ENCODE measurements at places on chromosomes 3 and 15.
A peak's percentile ranks its signal among the peaks of the same experiment; 100 is the strongest.

DNA sequence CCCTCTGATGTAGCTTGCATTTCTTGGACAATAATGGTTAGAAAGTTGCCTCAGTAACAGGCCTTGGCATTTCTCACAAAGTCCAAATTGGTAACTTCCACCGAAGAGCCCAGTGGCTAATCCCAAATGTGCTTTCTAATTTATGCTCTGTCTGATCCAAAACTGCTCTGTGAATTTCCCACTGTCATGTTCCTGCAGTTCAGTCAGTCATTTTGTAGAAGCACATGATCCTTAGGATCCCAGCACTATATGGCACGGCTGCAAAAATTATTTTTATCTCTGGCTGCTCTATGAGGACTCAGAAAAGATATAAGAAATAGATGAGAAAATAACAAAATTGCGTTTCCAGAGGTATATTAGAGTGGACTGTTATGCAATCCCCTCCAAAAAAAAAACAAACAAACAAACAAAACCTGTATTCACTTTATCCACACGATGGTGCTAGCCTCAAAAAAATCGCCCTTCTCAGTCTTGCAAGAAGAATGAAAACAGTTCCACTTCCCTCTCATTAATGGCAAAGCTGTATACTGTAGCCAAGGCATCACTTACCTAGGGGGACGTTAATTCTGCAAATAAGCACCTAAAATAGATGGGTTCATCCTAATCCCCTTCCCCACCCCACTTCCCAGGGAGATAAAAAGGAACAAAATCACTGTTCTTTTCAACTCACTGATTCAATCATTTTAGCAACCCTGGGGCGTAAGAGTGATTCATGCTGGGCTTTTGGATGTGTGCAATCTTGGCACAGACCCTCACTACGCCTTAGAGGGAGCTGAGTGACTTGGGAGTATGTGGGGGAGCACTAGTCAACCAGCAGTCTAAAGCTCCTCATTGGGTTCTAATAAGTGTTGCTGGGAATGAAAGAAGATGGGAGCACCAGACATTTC lies 61.3 kb downstream of the TMCO5A start:
- no peak for DNase-seq

GRCh38 chr15:45199136-45199810 lies 11.5 kb upstream of the SHF start:
- no peak for DNase-seq

DNA sequence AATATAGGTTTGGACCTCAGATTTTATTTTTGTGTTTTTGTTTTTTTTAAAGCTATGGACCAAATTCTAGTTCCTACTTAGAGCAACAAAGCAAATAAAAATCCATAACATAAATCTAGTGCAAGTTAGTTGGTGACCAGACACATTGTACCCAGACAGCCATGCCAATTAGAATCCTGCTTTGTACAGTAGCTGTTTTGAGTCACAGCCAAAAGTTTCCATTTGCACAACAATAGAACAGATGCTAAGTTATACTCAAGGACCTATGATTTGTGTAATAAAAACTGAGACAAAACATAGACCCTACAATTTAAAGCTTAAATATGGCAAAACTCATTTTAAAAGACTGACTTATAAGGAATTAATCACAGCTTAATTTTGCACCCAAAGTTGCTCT lies 513.1 kb upstream of the CBLB start:
- no peak for DNase-seq

DNA sequence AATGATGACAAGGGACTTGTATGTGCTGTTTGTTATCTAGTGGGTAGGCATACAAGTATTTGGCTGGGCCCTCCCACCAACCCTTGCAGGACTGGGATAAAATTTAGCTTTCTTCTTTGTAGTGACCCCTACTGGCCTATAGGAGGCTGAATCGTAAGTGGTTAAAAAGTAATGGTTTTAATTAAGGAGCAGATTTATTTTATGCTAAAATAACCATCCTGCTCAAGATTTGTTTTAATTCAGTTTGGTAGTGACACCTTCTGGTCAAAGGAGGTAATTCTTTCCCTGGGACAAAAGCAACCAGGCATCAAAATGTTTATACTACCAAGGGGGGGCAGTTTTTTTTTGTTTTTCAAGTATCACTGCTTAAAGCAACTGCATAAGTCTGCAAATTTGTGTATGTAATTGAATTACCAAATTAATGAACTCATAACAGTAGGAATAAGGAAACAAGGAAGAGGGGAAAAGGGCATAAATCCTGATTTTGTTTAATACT lies 70.7 kb downstream of the TOP2B start:
- DNase-seq, result peak; percentile 38

- DNase-seq, result no peak
Observed at GRCh38 chr3:126101521-126101982, 17.6 kb upstream of the SLC41A3 start.

DNA sequence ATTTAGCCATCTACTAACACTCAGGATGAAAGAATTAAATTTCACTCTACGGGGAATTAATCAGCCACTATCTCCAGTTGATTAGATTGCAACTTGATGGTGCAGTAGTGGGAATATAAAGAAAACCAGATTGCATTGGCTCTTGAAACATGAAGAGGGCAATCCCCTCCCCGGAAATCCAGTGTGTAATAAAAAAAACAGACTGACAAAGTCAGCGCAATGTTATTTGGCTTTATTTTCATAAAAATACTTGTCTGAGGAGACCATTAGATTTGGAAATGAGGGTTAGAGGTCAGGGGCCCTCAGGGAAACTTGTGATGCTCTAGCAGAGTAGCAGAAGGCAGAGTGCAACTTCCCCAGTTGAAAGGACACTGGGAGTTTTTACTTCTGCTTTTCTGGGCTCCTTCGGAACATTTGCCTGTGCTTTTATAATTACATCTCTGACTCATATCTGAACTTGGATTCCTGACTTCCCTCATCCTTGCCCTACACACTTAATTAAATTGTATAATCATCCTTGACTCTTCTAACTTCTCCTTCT lies 326.8 kb downstream of the TUSC7 start:
- DNase-seq, result no peak

DNA sequence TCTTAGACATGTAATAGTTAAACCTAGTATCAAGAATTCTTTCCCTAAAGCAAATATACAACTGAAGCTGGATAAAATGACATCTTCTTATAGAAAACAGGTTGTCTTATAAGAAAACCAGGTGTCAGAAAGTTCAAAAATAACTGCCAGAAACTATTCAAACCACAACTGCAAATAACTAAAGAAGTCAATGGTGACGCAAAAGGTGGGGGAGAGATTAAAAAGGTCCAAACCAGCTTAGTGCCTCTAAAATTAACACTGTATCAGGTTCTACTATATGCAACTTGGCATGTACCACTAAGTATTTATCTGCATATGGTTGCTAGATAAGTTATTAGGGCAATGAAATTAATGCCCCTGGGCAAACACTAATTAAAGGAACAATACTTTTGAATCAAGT lies 136.8 kb downstream of the TBL1XR1 start:
- no peak for DNase-seq

GRCh38 chr15:28881600-28881999 lies 4.2 kb upstream of the APBA2 start:
- no peak for DNase-seq

- DNase-seq, result no peak
Observed at GRCh38 chr3:186923241-186923640, 7.1 kb upstream of the ST6GAL1 start.

- DNase-seq, result no peak
Observed at GRCh38 chr15:63945007-63945788, 101.1 kb downstream of the DAPK2 start.

DNA sequence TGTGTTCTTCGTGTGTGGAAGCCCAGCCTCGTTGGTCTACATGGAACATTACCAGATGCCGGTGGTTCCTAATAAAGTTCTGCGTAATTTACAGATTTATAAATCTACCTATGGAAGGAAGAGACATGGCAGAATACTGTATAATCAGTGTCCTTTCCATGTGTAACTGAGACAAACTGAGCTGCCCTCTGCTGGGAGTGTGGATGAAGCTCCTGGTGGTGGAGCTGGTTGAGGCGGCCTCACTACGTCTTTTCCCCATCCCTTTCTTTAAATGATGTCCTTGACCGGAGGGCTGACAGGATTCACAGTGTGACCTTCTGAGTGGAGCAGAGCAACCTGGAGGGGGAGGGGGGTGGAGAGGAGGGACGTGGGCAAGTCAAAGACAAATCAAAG lies 267.0 kb upstream of the CHRM5 start:
- DNase-seq, result no peak

- DNase-seq, result peak; percentile 40
Observed at GRCh38 chr15:77634266-77634962, 1.7 kb upstream of the LINGO1 start.

DNA sequence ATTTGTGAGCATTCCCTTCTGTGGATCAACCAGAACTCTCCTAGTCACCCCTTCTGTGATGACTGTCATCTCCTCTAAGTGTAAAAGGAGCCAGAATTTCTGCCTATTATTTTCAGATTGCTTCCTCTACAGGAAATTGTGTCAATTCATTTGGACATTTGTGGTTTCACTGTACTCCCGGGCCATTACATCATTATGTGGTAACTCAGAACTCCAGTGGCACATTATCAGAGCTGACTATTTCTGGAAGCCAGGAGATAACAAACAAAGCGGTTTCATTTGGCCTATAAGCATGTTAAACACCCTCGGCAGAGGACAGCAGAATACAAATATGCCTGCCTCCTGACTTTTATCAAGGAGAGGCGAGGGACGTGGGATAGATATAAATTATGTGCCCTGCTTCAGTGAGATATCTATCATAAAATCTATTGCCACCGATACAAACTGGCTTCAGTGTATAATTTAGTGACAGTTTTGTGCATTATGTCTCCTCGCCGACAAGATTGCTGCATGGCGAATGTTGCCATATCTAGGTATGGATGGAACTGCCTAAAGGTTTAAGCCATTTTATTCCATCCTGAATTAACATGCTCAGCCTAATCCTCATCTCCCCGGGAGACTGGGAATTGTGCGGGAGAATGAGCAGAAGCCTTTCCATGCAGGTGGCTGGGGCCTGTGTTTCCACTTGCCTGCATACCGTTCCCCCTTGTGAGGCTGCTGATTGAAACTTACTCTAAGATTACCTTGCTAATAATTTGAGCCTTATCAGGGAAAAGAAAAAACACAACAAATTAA lies 193.4 kb upstream of the SEMA6D start:
- no peak for DNase-seq

DNA sequence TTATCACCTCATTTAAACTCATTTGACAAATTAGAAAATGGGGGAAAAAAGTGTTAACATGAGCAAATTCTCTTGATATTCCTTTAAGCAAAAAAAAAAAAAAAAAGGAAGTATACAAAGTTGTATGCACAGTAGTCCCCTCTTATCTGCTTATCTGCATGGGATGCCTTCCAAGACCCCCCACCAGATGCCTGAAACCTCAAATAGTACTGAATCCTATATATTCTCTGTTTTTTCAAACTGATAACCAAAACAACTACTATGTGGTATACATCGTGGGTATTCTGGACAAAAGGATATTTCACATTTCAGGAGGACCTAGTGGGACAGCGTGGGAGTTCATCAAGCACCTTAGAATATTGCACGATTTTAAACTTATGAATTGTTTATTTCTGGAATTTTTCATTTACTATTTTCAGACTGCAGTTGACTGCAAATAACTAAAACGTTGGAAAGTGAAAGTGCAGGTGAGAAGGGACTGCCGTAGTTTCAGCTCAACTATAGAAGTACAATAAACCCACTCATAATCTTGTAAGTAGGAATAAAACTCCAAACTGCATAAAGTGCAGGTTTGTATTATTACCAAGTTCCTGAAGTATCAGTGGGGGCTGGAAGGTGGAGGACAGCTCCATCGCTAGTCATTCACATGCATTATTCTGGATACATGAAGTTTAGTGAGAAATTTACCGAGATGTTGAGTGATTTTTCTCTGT lies 43.6 kb upstream of the PLCL2 start:
- DNase-seq, result no peak

- DNase-seq, result no peak
Observed at GRCh38 chr3:128112357-128112968, 11.1 kb downstream of the RUVBL1 start.

DNA sequence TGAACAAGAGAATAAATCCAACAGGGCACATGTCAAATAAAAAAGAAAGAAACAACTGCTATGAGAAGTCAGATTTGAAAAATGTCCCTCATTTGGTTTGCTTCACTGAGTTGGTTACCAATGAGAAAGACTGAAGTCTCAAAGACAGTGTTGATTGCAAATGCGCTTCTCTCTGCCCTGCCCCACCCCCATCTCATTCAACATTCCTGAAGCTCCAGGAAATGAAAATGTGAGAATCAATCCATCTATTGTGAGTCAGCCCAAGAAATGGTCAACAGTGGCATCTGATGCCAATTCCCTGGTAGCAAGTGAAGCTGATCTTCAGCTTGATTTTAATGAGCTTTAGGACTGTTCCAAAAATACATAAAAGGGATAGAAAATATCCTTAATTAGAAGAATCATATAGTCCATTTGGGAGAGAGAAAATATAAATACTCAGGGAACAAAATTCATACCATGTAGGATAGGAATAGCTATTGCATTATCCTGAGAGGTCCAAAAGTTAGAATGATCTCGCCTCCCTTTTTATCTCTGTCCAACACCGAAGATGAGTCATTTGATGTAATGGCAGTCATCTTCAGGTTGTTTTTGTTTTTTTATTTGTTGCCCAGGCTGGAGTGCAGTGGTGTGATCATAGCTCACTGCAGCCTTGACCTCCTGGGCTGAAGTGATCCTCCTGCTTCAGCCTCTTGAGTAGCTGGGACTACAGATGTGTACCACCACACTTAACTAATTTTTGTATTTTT lies 200.3 kb upstream of the UMPS start:
- no peak for DNase-seq

DNA sequence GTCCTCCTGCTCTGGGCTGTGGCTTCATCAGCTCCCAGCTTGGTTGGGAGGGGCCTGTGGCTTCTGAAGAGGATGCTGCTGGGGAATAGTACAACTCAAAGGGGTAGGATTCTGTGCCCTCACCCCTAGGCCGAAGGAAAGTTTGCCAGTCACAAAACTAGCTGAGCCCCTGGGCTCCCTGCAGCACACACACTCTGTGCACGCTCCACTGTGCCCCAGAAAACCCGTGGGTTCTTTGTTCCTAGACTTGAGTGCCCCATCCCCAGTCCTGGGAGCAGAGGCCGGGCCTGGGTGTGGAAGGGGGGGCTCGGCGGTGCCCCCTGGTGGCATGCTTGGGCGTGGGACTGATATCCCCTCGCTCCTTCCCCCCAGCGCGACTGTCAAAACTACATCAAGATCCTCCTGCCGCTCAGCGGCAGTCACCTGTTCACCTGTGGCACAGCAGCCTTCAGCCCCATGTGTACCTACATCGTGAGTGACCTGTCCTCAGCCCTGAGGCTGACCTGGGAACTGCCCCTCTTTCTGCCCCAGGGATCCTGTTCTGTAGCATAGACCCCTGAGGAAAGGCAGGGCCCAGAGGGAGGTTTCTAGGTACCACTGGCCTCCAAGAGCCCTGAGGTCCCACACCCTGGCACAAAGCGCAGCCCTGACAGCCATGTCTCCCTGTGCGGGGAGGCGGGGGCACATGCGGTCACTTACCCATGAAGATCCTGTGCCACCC lies 14.2 kb downstream of the CIB1 start:
- DNase-seq, result no peak

- no peak for DNase-seq
Observed at GRCh38 chr3:116667791-116668190, 41.8 kb upstream of the TUSC7 start.

All from keratinocyte (primary cell).